ENCODE measurements at places on chromosomes 13 and 19.

GRCh38 chr13:40120288-40120687, 464.8 kb downstream of the COG6 start:
- DNase-seq: no peak

DNA sequence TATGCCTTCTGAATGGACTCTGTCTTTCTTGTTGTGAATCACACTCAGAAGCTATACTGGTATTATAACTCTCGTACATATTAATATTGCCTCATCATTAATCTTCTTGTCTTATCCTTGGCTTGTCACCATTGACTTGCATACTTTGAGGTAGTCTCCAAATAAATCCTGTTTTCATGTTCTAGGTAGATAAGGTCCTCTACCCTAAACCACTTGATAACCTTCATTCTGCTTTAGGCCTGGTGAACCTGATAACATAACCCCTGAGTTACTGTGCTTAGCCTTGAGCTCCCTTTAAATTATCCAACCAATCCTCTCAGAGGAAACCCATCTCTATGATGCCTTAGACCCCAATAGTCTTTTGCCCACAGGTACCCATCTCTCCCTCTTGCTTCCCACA, 1162.3 kb downstream of the SLITRK1 start:
- DNase-seq: no peak

- DNase-seq: no peak
These were observed 28.7 kb upstream of the MEDAG start for GRCh38 chr13:30877335-30877734.

GRCh38 chr19:31974941-31975340, 370.5 kb upstream of the ZNF507 start:
- DNase-seq: no peak

DNA sequence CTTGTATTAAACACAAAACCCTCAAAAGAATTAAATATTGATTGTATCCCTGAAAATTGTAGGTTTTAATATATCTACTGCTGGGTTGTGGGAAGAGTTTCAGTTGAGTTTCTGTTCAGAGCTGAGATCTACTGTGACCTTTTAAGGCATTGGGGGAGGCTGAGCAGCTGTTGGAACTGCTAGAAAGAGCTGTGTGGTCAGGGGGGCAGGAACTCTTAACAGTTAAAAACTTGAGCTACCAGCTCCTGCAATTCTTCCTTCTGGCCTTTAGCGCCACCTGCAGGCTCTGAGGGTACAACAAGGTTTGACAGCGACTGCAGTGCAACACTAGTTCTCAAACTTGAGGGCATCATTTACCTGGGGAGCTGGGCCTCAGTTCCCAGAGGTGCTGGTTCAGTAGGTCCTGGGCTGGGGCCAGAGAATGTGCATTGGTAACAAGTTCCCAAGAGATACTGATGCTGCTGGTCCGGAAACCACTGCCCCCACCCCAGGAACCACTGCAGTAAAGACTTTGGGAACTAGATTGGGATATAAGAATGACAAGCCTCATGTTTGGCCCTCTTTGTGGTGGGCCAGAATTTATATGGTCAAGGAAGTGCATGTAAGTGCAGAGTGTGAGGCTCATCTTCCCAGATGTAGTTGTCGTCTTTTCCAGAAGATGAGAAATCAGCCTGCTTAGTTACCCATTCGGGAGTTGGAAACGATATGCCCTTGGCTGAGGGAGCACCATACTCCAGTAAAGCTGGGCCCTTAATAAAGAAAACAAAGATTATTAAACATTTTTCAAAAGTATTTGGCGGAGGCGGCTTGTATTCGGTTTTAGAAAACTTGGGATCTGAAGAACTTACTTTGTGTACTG, 2.6 kb downstream of the RNASEH2B start:
- DNase-seq: peak; percentile 94

DNA sequence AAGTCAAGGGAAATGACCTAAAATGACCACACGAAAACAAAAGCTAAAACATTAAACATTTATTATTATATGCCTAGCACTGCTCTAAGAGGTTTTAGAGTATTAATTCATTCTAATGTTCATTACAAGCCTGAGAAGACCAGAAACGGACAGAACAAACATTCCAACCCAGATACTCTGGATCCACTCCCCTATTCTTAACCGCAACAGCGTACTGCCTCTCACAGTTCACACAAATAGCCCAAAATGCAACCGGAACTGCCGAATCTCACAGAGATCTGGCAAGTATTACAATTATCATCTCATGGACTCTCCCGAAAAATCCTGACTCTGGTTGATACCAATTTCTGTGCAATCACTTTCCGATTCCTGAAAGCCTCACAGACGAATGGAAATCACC, 1.4 kb downstream of the ZNF780B start:
- no peak for DNase-seq

GRCh38 chr19:54383330-54383729, 18.6 kb upstream of the LAIR1 start:
- no peak for DNase-seq

GRCh38 chr13:102374233-102374632, 27.6 kb downstream of the FGF14 start:
- no peak for DNase-seq

GRCh38 chr19:40827386-40828247, 22.6 kb downstream of the CYP2A6 start:
- DNase-seq: no peak
